ENCODE measurements at places on chromosomes 7 and 10. TPM values are rescaled to one million over a fixed set of nuclear protein-coding genes. Genes with fewer than 3 reads are reported as not detected.

DNA sequence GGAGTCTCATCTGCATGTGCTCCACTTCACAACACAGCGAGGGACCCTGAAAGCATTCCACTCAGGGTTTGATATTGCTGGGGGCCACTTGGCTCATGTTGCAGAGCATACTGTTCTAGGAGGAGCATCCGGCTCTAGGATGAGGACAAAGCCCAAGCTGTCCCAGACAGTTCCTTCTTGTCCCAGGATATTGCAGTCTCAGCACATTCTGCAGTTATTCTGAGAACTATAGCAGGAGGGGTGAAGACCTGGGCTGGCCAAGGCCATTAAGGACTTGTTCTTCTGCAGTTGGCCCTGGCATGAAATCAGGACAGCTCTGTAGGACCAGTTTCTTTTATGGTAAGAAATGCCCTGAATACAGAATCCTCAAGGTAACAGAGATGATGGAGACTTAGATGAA lies 48.9 kb upstream of the C10orf120 start:
- H3K4me3 ChIP-seq: no peak overlapping the region
- no peak overlapping the region for H3K27ac ChIP-seq
- H3K27me3 ChIP-seq: no peaks in the 10 kb centered on the region
- DNase-seq: peak; percentile 43
- no peaks in the 10 kb centered on the region for H3K36me3 ChIP-seq
- no peaks in the 10 kb centered on the region for H3K4me1 ChIP-seq

Gene AS3MT
- total RNA-seq: 5.2 TPM

DNA sequence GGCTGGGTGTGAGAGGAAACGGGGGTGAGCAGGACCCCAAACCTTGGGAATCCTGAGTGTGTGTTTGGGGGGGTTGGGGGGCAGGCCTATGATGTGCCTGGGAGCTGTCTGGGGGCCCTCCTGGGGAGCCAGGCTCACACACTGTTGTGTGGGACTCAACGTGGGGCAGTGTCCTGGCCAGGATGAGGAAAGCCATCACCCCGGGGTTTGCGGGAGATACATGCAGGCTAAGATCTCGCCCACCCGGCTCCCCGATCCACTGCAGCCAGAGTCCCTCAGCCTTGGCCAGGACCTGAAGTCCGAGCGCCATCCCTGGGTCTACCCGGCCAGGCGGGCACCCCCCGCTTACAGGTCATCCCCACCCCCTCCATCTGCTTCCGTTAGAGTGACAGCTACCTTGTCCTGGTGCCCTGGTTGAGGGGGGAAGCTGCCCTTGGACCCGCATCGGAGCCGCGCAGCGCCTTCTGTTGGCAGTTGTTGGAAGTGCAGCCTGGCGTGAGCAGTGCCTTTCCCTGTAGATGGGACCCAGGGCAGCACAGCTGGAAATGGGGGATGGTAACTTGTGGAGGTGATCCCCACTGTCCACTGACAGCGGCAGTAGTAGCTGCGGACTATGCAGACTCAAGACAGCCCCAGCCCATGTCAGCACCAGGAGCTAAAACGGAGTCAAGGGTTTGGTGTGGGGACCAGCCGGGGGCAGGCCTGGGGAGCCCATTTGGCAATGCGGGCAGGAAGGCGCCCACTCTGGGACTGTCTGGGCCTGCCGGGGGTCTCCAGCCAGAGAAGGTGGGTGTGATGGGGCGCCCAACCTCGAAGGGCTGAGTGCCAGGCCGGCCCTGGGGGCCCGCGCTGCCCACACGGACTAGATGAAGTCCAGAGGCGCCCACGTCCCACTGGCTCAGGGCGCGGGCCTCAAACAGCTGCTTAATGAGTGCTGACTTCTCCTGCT lies 885.6 kb upstream of the ZNF722 start:
- H3K4me3 ChIP-seq: no peak overlapping the region
- no peak overlapping the region for H3K27ac ChIP-seq
- H3K27me3 ChIP-seq: no peaks in the 10 kb centered on the region
- H3K36me3 ChIP-seq: no peaks in the 10 kb centered on the region
- no peak for DNase-seq

DNA sequence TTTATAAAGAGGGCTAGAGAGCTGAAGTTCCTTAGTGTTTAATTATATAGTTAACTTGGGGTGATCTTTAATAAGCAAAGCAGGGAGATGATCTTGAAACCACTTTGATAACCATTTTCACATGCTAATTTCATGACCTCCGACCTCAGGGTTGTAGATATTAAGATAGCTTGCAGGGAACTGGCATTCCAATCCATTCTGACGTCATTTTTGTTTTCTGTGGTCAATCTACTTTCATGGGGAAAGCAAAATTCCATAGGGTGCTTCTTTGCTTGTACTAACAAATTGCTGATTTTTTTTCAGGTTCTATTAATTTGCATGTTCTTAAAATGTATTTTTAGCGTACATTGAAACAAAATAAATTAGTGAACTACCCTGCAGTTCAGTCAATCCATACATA lies 139.3 kb downstream of the CDCA7L start:
- no peak overlapping the region for H3K4me3 ChIP-seq
- no peaks in the 10 kb centered on the region for H3K4me1 ChIP-seq
- no peaks in the 10 kb centered on the region for H3K36me3 ChIP-seq

DNA sequence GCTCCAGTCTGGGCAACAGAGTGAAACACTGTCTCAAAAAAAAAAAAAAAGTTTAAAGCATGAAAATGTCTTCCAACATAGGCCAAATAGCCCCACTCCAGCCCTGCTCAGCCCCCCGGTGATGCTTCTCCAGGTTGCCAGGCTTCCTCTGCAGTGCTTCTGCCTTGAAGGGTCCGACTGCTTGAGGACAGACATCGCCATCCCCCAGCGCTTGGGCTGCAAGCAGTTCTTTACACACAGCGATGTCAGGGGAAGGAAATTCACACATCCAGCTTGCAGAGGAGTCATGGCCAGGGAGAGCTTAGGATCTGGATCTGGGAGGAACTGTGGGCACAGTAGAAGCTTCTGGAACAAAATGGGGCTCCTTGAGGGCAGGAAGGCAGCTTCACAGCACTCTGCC lies 26.9 kb downstream of the LYZL1 start:
- peaks cover 3% of the 10 kb centered on the region for H3K4me1 ChIP-seq
- no peaks in the 10 kb centered on the region for H3K36me3 ChIP-seq
- no peak overlapping the region for H3K4me3 ChIP-seq
- no peaks in the 10 kb centered on the region for H3K27me3 ChIP-seq

All from breast epithelium (tissue), 4 donors.